Aorta (tissue), 5 donors: ENCODE measurements at places on chromosomes 3 and 15.
A peak's percentile ranks its signal among the peaks of the same experiment; 100 is the strongest.

DNA sequence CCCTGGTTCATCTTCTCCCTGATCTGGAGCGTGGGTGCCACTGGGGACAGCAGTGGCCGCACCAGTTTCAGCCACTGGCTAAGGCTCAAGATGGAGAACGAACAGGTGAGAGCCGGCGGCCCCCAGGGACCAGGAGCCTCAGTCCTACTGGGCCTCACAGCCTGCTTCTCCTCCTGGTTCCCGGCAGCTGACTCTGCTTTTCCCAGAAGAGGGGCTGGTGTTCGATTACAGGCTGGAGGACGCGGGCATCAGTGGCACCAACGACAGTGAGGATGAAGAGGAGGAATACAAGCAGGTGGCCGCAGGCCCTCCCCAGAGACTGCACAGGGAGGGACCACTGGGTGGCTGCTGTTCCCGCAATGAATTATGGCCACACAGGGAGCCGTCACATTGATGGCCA, 54.4 kb downstream of the DNAH1 start:
- H3K27ac ChIP-seq = no peak overlapping the region
- H3K27me3 ChIP-seq = no peaks in the 10 kb centered on the region
- DNase-seq = no peak
- H3K36me3 ChIP-seq = no peaks in the 10 kb centered on the region
- no peak overlapping the region for H3K4me3 ChIP-seq

GRCh38 chr3:142947352-142947751, 16.1 kb downstream of the PAQR9 start:
- no peak overlapping the region for H3K4me3 ChIP-seq
- H3K36me3 ChIP-seq = no peaks in the 10 kb centered on the region
- no peak overlapping the region for H3K27ac ChIP-seq

GRCh38 chr3:146685050-146685814, 80.1 kb upstream of the PLSCR5 start:
- no peak overlapping the region for H3K4me3 ChIP-seq
- DNase-seq = no peak
- H3K27ac ChIP-seq = no peak overlapping the region
- H3K4me1 ChIP-seq = no peaks in the 10 kb centered on the region

GRCh38 chr3:55826731-55827496, 339.8 kb upstream of the WNT5A start:
- DNase-seq = no peak
- no peak overlapping the region for H3K27ac ChIP-seq

DNA sequence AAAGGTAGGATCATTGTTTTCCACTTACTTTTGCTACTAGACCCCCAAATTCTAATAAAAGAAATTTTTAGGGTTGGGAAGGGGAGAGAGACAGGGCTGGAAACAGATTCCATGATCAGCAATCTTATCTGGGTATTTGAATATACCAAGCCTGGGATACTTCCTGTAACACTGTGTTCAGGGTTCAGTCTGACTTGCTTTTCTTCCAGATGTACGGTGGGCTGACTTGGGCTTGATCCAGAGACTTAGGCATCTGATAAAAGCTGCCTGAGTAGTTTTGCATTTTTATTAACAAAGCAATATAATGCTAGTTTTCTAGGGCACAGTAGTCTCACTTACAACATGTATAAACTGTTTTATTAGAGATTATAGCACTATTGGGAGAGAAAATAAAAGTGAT, 49.2 kb downstream of the KCNMB2 start:
- DNase-seq = no peak
- no peaks in the 10 kb centered on the region for H3K4me1 ChIP-seq
- H3K27me3 ChIP-seq = no peaks in the 10 kb centered on the region
- no peak overlapping the region for H3K4me3 ChIP-seq
- H3K36me3 ChIP-seq = no peaks in the 10 kb centered on the region

DNA sequence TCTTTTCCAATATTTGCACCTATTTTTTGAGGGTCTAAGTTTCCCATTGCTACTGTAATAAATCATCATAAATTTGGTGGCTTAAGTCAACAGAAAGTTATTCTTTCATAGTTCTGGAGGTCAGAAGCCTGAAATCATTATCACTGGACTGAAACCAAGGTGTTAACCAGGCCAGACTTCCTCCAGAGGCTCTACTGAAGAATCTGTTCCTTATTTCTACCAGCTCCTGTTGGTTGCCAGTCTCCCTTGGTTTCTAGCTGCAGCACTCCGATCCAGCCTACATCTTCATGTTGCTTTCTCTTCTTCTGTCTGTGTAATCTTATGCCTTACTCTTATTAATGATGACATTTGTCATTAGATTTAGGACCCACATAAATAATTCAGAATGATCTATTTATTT, 22.0 kb upstream of the ARPP21 start:
- H3K27me3 ChIP-seq = no peaks in the 10 kb centered on the region
- H3K4me1 ChIP-seq = no peaks in the 10 kb centered on the region
- H3K36me3 ChIP-seq = no peaks in the 10 kb centered on the region

DNA sequence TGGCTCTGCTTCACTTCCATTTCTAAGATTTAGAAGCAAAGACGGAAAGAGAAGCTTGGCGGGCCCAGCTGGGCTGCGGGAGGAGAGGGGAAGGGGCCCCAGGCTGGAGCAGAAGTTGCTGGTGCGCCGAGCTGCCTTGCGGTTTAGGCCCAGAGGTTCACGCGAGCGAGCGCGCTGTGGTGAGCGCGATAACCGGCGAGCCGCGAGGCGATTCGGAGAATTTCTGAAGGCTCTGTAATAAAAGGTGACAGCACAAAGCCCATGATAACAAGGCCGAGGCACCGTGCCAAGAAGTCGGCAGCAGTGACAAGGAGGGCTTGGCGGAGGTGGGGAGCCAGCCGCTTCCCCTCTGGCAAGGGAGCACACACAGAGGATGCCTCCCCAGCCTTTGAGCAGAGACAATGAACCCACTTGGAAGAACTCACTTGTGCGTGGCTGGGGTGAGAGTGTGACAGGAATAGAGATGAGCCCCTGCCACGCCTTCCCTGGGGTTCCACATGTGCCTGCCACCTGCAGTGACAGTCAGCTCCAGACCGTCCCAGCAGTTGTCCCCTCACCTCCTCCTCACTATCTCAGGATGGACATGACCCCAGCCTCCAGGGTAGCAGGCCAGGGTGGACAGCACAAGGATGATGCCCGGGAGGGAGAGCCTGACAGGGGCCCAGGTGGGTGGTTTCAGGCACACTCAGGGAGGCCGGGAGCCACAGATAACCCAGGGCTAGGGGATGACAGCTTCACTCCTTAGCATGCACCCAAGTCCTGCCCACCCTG, 315.2 kb downstream of the UACA start:
- H3K36me3 ChIP-seq = no peaks in the 10 kb centered on the region
- DNase-seq = peak; percentile 63
- H3K4me3 ChIP-seq = no peak overlapping the region
- H3K4me1 ChIP-seq = no peaks in the 10 kb centered on the region
- H3K27me3 ChIP-seq = no peaks in the 10 kb centered on the region

DNA sequence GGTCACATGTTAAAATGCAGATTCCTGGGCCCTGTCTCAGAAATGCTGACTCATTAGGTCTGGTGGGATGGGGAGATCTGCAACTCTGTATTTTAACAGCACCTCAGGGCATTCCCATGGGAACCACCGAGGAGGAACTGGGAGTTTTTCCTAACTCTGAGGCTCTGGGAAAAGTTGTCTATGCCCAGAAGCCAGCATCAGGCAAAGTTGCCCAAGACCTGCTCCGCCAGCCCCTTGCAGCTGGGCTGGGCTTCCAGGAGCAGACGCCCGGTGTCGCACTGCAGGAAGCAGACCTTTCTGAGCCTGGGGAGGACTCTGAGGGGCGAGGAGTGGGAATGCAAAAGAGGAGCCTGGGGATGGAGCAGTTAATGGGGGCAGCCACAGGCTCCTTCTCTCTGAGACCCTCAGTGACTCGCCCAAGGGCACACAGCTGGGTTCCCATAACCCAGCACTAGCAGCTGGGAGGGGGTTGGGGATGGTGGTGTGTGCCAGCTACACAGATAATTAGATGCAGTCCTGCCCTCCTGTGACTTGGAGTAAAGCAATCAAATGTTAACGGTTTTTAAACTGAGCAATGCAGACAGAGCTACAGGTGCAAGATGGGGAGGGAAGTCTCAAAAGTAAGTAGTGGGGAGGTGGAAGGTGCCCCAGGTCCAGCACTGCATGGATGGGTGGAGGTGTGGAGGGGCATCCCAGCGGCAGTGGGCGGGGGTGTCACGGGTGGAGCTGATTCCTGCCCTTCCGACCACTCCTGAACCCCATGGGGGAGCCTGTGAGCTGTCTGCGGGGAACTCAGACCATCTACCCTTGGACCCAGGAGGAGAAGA, 100.4 kb downstream of the LSM3 start:
- H3K27me3 ChIP-seq = no peaks in the 10 kb centered on the region
- H3K27ac ChIP-seq = no peak overlapping the region
- no peak for DNase-seq
- no peaks in the 10 kb centered on the region for H3K36me3 ChIP-seq

- H3K36me3 ChIP-seq = no peaks in the 10 kb centered on the region
- H3K27ac ChIP-seq = no peak overlapping the region
- no peaks in the 10 kb centered on the region for H3K4me1 ChIP-seq
- DNase-seq = no peak
- H3K27me3 ChIP-seq = no peaks in the 10 kb centered on the region
Observed at GRCh38 chr3:1987980-1988379, 110.7 kb upstream of the CNTN4 start.

DNA sequence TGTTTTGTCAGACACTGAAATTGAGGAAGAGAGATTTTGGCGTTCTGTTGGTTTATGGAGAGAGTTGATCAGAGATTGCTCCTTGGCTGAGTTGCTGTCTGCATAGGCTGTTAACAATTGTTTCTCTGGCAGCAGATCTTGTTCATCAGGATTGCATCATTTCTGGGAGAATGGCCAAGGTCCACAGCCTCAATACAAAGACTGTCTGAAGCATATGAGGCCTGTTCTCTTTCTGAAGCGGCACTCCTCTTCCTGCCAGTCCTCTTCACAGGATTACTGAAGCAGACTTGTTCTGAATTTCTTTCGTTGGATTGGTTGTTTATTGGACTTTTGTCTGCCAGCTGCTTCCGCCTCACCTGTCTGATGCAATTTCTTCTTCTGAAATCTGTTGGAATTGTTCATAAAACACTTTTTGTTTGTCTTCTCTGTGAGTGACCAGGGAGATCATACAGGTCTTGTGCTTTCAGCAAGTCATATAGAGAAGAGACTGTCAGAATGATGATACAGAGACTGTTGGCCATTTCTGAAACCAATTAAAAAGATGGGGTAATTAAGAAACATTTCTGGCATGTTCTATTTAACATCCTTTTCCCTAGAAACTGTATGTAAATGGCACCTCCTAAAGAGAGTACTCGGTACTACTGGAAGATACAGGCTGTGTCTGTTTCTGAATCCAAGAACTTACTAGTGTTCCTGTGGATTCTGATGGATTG, 25.5 kb downstream of the SETD5 start:
- peaks cover 3% of the 10 kb centered on the region for H3K4me1 ChIP-seq
- no peak for DNase-seq
- H3K4me3 ChIP-seq = no peak overlapping the region

- H3K4me1 ChIP-seq = no peaks in the 10 kb centered on the region
- no peak overlapping the region for H3K27ac ChIP-seq
- H3K27me3 ChIP-seq = no peaks in the 10 kb centered on the region
- peaks cover 10% of the 10 kb centered on the region for H3K36me3 ChIP-seq
Observed at GRCh38 chr15:41817327-41817726, 10.6 kb upstream of the JMJD7 start.

DNA sequence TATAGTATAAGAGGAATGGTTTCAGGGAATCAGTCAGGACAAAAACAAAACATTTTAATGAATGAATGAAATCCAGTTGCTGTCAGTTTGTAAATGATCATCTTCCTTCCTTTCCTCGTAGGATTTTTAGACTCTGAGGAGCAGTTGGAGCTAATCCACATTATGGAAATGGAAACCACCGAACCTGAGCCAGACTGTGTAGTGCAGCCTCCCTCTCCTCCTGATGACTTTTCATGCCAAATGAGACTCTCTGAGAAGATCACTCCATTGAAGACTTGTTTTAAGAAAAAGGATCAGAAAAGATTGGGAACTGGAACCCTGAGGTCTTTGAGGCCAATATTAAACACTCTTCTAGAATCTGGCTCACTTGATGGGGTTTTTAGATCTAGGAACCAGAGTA, 3.1 kb downstream of the TIPARP start:
- H3K27me3 ChIP-seq = no peaks in the 10 kb centered on the region
- no peaks in the 10 kb centered on the region for H3K36me3 ChIP-seq
- no peak overlapping the region for H3K27ac ChIP-seq
- H3K4me3 ChIP-seq = no peak overlapping the region
- DNase-seq = no peak
- H3K4me1 ChIP-seq = peaks cover 3% of the 10 kb centered on the region

DNA sequence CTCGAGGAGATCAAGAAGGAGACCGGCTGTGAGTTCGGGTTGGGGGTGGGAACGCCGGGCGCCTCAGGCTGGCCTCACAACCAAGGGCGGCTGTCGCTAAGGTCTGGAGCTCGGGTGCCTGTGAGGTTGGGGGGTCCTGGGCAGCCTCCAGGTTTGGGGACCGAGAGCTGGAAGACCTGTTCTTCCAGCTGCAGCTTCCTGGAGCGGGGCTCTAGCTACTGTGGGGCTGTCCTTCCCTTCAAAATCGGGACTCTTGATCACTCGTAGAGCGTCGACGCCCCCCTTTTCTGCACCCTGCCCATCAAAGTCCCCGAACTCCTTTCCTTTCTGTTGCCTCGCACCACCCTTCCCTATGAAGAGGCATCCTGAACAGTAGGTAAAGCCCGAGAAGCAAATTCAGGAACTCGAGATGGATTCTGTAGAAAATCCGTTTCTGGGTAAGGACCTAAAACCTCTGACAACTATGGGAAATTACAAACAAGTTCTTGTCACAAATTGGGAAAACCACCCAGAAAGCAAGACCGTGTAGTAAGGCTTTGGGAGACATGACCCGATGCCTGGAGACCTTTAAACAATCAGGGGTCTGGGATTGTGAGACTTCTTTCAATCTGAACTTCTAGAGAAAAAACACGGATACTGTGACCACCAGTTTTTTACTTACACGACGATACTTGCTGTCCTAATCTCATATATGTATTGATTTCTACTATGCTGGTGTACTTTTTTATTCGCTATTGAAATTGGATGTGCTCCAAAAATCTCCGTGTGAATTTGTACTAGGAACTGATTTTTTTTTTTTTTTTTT, 556 bp downstream of the CHP1 start:
- no peaks in the 10 kb centered on the region for H3K4me1 ChIP-seq
- H3K27me3 ChIP-seq = no peaks in the 10 kb centered on the region
- no peak for DNase-seq
- peak overlapping the region; percentile 73 for H3K27ac ChIP-seq
- no peaks in the 10 kb centered on the region for H3K36me3 ChIP-seq

DNA sequence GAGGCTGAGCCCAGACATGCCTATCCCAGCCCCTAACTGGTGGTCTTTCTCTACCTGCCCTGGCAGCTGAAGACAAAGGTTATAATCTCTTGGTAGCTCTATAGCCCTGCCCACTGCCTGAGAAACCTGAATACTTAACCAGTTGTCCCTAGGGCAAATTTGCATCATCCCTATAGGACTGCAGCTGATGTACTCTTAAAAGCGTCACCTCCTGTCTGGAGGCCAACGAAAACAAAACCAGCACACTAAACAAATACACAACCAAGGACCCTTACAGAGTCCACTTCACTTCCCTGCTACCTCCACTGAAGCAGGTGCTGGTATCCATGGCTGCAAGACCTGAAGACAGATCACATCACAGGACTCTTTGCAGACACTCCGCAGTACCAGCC, 98.0 kb downstream of the KCNAB1 start:
- DNase-seq = no peak
- H3K27me3 ChIP-seq = no peaks in the 10 kb centered on the region
- no peak overlapping the region for H3K27ac ChIP-seq
- no peak overlapping the region for H3K4me3 ChIP-seq
- no peaks in the 10 kb centered on the region for H3K4me1 ChIP-seq

- H3K27me3 ChIP-seq = no peaks in the 10 kb centered on the region
- no peak for DNase-seq
- no peak overlapping the region for H3K4me3 ChIP-seq
- no peak overlapping the region for H3K27ac ChIP-seq
Observed at GRCh38 chr15:91759560-91759959, 93.9 kb upstream of the SLCO3A1 start.
